Anterior cingulate cortex (tissue), 58 donors: ENCODE measurements at places on chromosomes 1 and 21.

DNA sequence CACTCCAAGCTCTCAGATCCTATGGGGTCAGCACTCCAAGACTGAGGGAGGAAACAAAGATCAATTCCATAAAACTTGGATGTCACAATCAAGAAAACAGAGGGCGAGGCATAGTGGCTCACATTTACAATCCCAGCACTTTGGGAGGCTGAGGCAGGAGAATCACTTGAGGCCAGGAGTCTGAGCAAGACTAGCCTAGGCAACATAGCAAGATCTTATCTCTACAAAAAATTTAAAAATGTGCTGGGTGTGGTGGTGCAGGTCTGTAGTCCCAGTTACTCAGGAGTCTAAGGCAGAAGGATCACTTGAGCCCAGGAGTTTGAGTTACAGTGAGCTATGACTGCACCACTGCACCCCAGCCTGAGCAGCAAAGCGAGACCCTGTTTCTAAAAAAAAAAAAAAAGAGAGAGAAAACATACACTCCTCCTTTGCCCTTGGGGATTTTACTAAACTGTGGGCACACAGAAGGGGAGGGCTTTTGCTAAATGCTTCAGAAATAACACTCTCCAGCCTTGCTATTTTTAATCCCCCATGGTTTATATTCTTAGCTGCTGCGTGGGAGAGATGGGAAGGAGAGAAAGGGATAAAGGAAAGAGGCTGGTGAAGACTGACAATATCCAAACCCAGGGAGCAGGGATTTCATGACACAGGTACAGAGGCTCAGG lies 18.1 kb downstream of the ARHGEF2 start:
- DNase-seq: no peak

DNA sequence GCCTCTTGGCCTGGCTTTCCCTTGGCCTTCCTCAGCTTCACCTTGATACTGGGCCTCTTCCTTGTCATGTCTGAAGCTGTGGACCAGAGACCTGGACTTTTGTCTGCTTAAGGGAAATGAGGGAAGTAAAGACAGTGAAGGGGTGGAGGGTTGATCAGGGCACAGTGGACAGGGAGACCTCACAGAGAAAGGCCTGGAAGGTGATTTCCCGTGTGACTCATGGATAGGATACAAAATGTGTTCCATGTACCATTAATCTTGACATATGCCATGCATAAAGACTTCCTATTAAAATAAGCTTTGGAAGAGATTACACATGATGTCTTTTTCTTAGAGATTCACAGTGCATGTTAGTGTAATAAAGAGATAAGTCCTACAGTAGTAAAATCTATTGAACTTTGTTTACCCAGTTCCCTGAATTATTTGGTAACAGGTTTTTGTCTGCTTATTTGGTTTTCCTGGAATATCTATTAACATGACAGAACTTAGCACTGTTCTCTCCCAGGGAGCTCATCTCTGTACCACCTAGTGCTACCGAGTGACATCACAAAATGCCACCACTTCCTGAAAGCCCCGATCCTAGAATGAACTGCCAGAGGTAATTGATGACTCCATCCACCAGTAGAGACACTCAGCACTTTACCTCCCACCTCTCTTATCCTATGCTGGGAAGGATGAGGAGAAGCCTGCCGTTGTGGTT lies 22.2 kb downstream of the UBE2T start:
- no peak for DNase-seq

- no peak for DNase-seq
Measured at GRCh38 chr1:111656086-111657017, 36.8 kb downstream of the RAP1A start.

GRCh38 chr1:237542525-237543418 lies 347.9 kb downstream of the ZP4 start:
- no peak for DNase-seq

- DNase-seq: no peak
Measured at GRCh38 chr1:243735457-243735856, 114.6 kb downstream of the AKT3 start.

DNA sequence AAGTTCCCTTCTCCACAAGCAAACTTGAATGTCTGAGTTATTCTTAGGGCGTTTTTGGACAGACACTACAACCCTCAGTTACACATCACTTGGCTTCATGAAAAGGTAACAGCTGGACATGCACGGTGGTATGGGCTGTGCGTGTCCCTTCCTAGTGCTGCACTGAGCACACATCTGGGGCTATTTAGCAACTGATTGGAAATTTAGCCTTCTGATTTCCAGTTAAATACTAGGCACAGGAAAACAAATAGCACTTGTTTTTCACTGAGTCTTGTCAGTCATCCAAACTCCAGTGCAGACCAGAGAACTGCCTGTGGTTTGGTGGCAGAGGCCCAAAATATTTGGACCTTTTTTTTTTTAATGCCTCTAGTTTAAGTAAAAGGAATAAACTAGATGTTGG lies 134.7 kb downstream of the TGFBR3 start:
- peak; percentile 26 for DNase-seq

- DNase-seq: no peak
Measured at GRCh38 chr1:229221106-229222019, 49.5 kb upstream of the RAB4A start.

DNA sequence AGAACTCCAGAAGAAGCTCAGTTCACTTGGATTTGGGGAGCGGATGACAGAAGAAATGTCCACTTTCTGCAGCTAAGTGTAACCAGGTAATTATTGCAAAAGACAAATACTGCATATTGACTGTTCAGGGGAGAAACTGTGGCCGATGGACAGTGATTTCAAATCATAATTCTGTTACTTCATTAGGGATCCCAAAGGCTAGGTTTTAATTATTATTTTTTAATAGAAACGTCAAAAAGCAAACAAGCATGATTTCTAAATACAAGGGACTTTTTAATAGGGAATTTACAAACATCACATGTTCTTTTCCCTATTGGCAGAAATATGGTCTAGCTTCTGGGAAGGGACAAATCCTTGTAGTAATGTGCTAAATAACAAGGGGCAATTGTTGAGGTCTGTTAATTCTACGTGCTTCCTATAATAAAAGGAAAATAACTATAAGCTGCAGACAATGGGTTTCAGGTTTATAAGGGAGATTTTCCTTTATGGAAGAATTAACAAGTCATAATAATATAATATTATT lies 15.5 kb downstream of the DIPK1A start:
- DNase-seq: no peak

GRCh38 chr21:44405091-44405947 lies 50.0 kb upstream of the LRRC3 start:
- DNase-seq: no peak

GRCh38 chr1:190908246-190908645 lies 430.6 kb upstream of the BRINP3 start:
- DNase-seq: no peak

GRCh38 chr1:53593758-53594380 lies 134.7 kb downstream of the DMRTB1 start:
- no peak for DNase-seq

DNA sequence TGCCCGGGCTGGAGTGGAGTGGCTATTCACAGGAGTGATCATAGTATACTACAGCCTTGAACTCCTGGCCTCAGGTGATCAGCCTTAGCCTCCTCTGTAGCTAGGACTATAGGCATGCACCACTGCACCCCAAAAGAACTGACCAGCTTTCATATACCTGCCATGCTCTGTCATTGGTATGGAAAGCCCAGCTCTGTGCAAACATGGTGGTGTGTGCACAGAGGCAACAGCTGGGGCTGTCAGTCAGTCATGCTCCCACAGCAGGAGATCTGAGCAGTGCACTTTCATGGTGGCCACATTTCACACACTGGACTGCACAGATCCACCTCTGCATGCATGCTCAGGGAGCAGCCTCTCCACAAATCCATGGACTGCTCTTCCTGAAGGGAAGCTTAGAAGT lies 8.8 kb upstream of the JAK1 start:
- DNase-seq: no peak

DNA sequence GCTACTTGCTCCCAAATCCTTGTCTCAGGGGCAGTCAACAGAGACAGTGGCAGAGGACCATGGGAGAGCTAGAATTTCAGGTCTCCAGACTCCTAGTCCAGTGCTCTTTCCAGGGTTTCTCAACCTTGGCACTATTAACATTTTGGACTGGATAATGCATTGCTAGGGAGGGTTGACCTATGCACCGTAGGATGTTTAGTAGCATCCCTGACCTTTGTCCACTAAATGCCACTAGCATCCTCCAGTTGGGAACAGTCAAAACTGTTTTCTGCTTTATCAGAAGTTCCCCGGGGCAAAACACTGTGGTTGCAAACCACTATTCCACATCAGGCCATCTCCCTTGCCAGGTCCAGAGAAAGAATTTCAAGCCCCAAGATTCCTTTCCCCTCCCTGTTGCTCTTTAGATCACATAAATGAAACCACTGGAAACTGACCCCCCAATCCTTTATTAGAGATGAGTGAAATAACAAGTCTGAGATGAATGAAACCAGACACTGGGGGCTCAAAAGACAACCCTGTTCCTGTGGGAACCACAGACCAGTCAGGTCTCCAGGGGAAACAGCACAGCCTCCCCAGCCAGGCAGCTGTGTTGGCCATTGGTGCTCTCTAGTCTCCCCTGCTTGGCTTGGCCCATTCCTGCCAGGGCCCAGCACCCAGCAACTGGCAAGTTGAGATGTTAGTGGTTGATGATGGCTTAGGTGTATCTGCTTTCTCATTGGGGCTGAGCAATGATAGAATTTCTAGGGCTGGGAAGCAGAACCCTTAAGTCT lies 3.8 kb upstream of the TCEA3 start:
- DNase-seq: no peak

GRCh38 chr1:202578565-202578964 lies 131.7 kb downstream of the SYT2 start:
- DNase-seq: no peak

DNA sequence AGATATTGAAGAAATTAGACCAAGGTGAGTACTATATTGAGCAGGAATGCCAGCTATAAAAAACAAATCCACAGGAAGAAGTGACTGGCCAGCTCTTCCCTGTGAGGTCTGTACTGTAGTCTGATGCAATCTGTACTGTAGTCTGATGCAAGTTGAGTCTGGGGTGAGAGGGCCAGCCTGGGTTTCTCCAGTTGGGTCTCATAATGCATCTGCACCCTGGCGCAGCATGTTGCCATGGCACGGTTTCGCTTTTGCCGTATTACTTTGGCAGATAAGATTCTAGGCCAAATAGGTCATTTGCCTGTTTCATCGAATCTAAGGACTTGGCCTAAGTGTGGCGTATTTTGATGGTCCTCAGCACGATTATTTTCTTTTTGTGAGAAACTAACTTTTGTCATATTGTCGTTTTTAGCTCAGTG lies 24.4 kb upstream of the PGD start:
- no peak for DNase-seq

- no peak for DNase-seq
Measured at GRCh38 chr1:77506771-77507170, 175.7 kb downstream of the ZZZ3 start.

DNA sequence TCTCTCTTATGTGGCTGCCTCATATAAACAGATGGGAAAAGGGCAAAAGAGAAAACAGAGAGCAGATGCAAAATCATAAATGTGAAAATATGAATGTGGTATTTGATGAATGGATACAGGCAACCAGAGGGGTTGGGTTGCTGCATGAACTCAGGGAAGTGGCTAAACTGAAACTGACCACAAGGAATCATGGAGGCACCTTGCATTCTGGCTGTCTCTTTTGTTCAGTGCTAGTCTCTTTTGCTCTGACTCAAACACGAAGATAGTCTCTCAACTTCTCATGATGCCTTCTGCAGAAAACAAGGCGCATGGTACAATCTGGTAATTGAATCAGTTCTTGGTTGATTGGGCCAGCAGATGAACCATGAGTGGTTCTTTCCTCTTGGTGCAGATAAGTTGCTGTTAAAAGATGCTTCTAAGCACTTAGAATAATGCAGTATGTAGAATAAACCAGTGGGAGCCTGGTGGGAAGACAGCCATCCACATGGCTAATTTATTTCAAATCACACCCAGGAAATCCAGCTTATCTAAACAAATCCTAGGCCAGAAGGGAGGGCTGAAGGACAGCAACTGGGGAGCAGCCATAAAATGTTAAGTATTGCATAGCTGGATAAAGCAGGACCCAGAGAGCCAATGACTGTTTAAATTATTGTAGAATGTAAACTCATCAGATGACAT lies 64.2 kb downstream of the HLX start:
- DNase-seq: no peak

GRCh38 chr1:67261680-67262079 lies 46.0 kb upstream of the IL12RB2 start:
- no peak for DNase-seq

GRCh38 chr21:46661211-46661625 lies 25.7 kb downstream of the PRMT2 start:
- no peak for DNase-seq

- no peak for DNase-seq
Measured at GRCh38 chr1:201882665-201883132, 6.0 kb upstream of the SHISA4 start.

DNA sequence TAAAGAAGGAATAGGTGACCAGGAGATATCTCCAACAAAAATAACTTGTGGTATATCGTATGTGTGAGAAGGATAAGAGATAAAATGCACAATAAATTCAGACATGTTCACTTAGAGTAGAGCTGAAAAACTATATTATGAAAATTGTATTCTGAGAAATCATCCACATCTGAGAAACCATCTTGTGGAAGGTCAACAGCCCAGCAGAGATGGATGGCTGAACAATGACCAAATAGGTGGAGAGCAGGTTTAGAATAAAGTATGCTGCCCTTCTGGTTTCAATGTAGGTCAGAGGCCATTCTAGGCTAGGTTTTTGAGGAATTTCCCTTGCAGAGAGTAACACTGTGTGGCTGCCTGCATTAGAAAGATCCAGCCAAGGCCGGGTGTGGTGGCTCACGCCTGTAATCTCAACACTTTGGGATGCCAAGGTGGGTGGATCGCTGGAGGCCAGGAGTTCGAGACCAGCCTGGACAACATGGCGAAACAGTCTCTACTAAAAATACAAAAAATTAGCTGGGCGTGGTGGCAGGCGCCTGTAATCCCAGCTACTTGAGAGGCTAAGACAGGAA lies 8.8 kb upstream of the UAP1 start:
- DNase-seq: no peak

GRCh38 chr1:208132287-208132882 lies 111.8 kb downstream of the PLXNA2 start:
- DNase-seq: no peak

- no peak for DNase-seq
Measured at GRCh38 chr1:207856276-207857023, 54.5 kb downstream of the CD34 start.

GRCh38 chr1:150474869-150475268 lies 12.3 kb upstream of the TARS2 start:
- DNase-seq: no peak

DNA sequence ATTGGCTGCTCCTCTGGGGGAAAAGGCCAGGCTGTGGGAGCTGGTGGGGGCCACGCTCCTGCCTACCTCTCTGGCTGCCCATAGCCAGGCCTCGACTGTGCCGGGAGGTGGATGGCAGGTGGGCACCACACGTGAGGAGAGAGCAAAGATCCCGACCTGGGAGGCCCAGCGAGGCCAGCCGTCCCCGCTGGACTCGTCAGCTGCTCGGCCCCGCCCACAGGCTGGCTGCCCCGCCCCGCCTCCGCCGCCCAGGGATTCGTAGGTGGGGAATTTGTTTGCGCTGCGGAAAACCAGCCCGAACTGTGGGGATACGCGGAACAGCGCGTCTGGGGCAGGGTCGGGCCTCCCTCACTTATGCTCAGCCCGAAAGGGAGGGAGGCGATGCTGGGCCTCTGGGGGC lies 31.7 kb downstream of the TP73 start:
- no peak for DNase-seq

GRCh38 chr1:78277253-78277652 lies 213.5 kb upstream of the PTGFR start:
- DNase-seq: no peak
